CD8-positive, alpha-beta T cell (primary cell): ENCODE measurements at places on chromosomes 1 and 21.

- no peak for DNase-seq
Observed at GRCh38 chr1:153549741-153550397, 811 bp upstream of the S100A3 start.

DNA sequence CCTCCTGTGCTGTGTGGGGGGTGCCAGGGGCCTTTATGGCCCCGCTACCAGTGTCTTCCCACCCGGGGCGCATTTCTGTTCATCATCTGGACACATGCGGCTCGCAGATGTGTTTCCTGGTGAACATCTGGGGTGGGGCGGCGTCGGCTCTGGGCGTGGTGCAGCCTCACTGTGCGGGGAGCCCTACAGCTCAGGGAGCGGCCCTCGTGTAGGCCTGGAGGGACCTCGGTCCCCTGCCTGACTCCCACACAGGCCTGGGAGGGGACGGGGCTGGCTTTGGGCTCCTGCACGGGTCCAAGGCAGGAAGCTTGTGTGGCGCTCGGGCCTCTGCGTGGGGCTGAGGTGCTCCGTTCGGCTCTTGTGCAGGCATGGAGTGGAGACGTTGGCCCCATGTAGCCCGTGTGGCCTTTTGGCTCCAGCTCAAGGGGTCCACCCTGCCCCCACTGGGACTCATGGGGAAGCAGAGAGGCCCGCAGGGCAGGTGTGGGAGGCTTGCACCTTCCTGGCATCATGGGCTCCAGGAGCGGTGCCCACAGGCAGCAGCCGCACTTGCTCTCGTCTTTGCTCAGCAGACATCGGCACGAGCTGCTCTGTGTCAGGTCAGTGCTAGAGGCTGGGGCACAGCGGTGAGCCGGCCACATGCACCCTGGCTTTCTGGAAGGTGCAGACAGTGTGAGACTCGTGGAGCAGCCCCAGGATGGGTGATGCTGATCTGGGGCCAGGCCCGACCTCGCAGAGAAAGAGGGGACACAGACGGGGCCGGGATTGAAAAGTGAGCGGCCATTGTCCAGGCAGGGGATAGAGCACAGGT is 90.1 kb upstream of the ACTRT2 start:
- no peak for DNase-seq

GRCh38 chr1:116379057-116379630 is 6.1 kb downstream of the ATP1A1 start:
- no peak for DNase-seq

- DNase-seq, result no peak
Observed at GRCh38 chr1:16967095-16967575, 13.3 kb downstream of the MFAP2 start.

- DNase-seq, result no peak
Observed at GRCh38 chr1:198606020-198606438, 32.8 kb upstream of the PTPRC start.

DNA sequence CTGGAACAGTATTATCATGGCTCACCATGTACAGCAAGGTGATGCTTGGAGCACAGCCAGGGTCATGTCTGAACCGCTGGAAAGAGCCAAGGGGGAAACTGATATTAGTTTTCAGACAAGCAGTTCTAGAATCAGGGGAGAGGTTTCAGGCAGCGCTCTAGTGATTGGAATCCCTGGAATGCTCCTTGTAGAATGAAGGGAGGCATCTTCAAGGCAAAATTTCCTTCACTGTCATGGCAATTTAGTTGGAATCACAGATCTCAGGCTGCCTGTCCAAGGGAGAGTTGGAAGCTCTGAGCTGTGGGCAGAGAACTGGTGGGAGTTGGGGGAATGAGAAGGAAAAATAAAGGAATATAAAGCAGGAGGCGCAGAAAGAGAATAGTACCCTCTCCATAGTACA is 737.1 kb downstream of the PTPRU start:
- no peak for DNase-seq
